ENCODE measurements at places on chromosomes 1 and 21.

GRCh38 chr1:10694633-10695627 is 101.5 kb downstream of the CASZ1 start:
- DNase-seq, result peak; percentile 85

GRCh38 chr21:33314111-33314510 is 10.7 kb upstream of the IFNAR1 start:
- no peak for DNase-seq

- DNase-seq, result no peak
Measured at GRCh38 chr1:62175568-62176179, 19.0 kb upstream of the L1TD1 start.

GRCh38 chr21:25501462-25501861 is 105.8 kb downstream of the MRPL39 start:
- DNase-seq, result no peak

DNA sequence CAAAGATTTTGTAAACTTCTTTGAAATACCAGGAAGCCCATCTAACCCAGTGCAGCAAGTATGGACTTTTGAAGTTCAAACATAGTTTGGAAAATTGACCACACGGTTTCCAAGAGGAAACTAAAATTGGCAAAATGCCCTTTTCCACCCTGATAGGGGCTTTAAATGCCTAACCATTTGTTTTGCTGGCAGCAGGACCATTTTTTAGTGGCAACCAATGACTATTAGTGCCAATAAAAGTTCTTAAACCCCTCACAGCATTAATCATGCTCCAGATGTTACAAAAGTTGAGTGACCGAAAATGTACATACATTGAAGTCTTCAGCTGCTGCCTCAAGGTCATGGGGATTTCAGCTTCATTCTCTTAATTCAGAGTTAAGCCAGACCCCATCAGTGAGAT is 46.4 kb upstream of the ENAH start:
- DNase-seq, result no peak

- no peak for DNase-seq
Measured at GRCh38 chr1:101115112-101115511, 89.5 kb upstream of the DPH5 start.

DNA sequence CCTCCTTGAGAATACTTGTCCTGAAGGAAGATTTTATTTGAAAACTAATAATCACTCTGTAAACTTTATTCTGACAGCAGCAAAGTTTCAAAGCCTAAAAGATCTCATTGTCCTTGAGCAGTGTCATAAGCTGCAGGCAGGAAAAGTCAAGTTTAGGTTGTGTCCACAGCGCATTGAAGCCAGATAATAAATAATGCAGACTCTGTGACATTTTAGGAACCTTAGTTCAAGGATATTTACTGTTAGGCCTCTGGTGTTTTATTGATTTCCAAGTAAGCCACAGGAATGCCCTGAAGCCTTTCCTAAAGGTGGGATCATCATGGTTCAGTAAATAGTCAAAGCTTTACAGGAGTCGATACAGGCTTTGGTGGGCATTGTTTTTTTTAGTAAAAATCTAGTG is 356.4 kb upstream of the SGIP1 start:
- DNase-seq, result no peak

- peak; percentile 63 for DNase-seq
Measured at GRCh38 chr1:7680207-7680954, 90.7 kb upstream of the VAMP3 start.

- DNase-seq, result no peak
Measured at GRCh38 chr1:28190996-28191645, 14.6 kb upstream of the PTAFR start.

DNA sequence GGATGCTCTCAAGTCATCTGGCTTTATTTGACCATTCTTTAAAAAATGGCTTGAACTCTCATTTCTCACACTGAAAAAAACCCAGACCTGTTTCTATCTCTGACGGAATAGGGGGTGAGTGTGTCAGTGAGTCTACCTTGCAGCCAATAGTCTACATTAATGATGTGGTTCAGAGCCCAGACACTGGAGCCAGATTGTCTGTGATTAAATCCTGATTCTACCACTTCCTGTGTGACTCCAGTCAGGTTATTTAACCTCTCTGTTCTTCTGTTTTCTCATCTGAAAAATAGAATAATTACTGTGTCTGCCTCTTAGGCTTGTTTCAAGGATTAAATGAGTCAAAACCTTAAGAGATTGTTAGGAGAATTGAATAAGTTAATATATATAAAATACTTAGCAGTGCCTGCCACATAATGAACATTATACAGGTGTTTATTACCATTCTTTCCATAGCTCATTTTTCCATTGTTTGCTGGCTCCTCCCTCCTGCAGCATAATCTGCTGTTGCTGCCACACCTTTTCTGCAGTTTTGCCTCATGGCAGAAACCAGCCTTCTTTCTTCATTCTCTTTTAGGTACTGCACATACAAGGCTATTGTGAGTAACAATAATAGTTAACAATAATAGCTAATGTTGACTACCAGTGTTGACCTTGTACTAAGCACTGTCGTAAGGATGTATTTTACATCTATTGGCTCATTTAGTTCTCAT is 157.6 kb upstream of the IVNS1ABP start:
- no peak for DNase-seq

GRCh38 chr1:102085896-102086295 is 89.2 kb upstream of the OLFM3 start:
- DNase-seq, result no peak

DNA sequence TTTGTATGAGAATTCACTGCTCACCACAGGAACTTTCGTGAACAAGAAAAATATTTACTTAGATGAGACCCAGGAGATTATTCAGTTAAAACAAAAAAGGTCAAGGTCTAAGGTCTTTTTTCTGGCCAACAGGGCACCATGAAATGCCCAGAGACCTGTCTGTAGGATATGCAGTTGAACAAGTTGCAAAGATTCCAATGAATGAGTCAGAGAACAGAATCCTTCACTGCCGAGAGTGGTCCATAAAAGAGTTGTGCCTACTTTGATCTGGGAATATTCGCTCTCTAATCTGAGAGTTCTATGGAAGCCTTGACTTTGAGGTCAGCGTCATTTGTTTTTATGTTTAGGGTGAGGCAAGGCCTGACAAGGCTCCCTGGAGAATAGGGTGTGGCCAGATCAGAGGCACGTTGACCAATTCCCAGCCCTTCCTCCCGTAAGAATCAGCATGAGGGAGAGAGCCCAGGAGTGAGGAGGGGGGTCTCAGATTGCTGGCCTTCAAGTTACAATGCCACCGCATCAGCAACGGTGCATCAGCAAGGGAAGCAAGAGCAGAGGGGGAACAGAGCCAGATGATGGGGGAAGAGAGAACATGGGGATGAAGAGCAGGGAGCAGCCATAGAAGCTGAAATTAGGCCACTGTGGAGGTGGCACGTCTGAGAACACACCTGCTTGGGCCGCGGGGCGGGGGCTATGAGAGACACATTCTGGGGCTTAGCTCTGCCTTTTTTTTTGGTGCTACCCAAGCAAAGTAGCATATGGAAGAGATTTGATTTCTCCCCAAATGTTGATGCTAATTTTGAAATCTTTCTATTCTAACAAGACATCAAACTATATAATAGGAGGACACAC is 206.4 kb upstream of the RAB4A start:
- no peak for DNase-seq

DNA sequence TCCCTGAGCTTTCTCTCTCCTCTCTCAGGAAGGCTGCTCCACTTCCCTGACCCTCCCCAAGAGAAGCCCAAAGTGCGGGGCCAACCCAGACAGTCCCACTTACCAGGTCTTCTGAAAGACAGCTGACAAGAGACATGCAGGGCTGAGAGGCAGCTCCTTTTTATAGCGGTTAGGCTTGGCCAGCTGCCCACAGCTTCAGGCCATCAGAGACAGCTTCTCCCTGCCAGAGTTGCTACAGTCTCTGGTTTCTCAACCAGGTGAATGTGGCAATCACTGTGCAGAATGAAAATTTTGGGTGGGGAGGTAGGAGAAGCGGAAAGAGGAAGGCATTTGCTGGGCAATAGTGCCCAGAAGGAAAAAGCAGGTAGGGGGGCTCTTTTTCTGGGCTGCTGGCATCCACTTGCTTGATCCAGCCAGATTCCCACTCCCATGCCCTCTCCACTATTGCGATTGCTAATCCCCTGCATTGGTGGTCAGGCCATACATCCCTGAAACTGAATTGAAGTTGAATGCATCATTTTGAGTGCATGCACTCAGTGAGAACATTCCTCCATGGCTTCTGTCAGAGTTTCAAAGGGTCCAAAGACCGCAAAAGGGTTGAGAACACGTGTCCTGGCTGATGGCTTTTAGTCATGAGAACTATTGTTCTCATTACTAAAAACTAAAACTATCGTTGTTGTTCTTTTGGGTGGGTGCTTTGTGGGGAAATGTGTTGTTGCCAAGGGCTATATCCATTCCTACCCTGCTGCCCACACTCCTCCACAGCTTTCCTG is at the start of gene S100A8:
Gene S100A8 (minus strand): TSS at position 136 of the 773 bp plus-strand sequence. CDS start 538 bp downstream, outside the sequence.
- DNase-seq, result no peak

GRCh38 chr1:84246213-84246612 is 55.3 kb upstream of the SAMD13 start:
- no peak for DNase-seq

DNA sequence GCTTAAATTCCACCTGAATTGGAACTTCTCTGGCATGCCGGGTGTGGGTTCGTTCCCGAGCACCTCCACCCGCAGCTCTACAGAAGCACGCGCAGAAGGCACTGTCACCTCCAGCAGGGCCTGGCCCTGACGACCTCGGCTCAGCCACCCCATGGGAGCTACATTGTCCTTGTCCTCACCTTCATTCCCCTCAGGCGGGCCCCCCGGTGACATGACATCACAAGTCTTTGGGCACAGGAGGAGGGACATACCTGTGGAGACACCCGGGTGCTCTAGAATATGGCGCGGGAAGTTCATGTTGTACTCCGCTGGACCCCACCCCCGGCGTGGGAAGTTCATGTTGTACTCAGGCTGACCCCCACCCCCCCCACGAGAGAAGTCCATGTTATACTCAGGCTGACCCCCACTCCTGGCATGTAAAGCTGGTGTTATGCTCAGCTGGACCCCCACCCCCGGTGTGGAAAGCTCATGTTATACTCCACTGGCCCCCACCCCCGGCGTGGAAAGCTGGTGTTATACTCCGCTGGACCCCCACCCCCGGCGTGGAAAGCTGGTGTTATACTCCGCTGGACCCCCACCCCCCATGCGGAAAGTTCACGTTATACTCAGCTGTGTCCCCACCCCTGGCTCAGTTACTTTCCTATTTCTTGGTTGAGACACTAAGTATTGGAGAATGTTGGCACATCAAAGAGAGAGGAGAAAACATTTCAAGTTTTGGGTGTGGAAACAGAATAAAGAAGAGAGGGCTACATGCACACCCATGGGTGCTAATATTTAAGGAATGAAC is 37.6 kb downstream of the UMODL1 start:
- DNase-seq, result no peak

DNA sequence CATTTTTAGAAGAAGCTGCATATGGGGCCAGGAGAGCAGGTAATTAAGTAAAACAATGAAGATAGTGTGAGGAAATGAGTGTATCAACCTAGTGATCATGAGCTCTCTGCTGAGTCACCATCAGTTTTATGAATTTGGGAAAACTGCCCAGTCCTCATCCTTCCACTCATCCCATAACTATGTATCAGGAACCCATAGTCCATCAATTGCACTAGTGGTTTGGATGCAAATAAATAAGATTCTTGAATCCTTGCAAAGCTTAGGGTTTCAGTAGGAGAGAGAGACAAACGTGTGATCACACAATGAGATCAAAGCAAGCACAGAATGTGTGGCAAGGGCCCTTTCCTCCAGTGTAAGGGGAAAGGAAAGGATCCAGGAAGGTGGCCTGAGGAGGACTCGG is 145.6 kb downstream of the ZZZ3 start:
- no peak for DNase-seq
